ENCODE measurements at places on chromosomes 2 and 18.

GRCh38 chr2:12990523-12990922 is 273.8 kb downstream of the TRIB2 start:
- DNase-seq, result no peak

- DNase-seq, result no peak
Measured at GRCh38 chr2:232029346-232029745, 67.8 kb downstream of the DIS3L2 start.

DNA sequence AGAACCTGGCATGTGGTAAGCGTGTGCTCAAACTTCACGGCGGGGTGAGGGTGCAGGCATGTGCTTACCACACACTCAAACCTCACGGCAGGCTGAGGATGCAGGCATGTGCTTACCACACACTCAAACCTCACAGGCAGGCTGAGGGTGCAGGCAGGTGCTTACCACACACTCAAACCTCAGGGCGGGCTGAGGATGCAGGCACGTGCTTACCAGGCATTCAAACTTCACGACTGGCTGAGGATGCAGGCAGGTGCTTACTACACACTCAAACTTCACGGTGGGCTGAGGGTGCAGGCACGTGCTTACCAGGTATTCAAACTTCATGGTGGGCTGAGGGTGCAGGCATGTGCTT is 105.0 kb upstream of the ALKAL2 start:
- DNase-seq, result no peak

DNA sequence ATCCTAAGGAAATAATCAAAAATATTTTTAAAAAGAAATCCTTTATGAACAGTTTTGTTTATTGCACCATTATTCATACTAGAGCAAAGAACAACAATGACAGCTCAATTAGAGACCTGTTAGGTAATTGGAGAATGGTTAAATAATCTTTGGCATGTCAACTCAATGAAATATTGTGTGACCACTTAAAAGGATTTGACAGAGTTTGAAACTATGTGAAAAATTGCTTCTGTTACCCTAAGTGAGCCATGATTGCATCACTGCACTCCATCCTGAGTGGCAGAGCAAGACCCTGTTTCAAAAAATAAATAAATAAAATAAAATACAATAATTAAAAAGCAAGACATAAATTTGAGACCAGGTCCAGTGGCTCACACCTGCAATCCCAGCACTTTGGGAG is 66.1 kb upstream of the ATP8B1 start:
- DNase-seq, result no peak

GRCh38 chr18:32138332-32138982 is 46.8 kb downstream of the RNF138 start:
- no peak for DNase-seq

DNA sequence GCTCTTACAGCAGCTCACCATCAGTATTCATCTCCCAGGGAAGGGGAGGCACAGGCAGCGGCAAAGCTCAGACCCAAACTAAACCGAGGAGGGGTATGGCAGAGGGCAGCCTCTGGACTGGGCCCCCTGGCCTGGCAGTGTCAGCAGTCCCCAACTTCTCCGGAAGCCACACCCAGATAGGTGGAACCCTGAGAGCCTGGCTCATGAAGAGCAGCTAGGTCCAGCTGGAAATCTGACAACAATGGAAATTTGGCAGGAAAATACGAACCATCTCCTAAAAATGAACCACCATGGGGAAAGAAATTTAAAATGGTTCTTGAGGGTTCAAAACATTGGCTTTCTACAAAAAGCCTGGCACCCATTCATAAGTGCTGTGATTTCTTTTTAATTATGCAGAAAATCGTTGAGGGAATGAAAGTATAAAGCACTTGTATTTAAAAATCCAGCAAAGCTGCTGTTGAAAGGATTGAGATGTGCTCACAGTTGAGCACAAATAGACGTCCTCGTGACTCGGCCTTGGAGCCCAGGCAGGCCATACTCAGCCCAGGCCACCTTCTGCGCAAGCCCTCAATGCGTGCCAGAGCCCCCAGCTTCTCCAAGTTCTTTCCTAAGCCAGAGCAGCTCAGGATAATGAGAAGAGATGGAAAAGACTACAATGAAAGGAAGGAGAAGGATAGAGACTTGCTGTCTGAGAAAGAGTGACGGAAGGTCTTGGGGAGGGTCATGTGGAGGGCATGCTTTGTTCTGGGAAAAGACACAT is 93.0 kb downstream of the COL6A3 start:
- DNase-seq, result no peak

- DNase-seq, result no peak
Measured at GRCh38 chr2:229164545-229165249, 106.4 kb downstream of the PID1 start.
